ENCODE measurements at places on chromosomes 16 and 17.
A peak's percentile ranks its signal among the peaks of the same experiment; 100 is the strongest.

DNA sequence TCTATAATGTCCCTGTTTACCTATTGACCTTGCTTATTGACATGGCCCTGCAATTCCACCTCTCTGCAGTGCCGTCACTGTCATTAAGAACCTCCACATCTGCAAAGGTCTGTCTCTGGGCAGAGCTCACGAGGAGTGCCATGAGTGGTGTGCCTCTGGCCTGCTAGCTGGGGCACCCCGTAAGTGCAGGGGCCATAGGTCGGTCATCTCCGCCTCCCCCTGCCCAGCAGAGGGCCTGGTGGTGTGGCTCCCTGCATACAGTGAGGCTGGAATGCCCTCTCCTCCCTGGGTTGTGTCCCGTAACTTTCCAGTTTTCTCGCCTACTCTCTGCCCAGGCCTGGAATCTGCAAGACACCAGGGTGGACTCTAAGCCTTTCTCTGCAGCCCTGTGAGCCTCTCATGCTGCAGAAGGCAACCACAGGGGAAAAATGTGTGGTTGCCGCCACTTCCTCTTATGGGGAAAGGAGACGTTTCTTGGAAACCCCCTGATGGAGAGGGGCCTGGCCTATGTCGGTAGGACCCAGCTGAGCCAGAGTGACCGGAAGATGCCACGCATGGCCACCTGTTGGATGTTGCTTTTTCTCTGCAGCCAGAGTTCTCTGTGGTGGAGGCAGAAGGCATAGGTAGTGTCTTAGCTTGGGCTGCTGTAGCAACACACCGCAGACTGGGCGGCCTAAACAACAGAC, 2.7 kb upstream of the SNX20 start:
- DNase-seq, result no peak

DNA sequence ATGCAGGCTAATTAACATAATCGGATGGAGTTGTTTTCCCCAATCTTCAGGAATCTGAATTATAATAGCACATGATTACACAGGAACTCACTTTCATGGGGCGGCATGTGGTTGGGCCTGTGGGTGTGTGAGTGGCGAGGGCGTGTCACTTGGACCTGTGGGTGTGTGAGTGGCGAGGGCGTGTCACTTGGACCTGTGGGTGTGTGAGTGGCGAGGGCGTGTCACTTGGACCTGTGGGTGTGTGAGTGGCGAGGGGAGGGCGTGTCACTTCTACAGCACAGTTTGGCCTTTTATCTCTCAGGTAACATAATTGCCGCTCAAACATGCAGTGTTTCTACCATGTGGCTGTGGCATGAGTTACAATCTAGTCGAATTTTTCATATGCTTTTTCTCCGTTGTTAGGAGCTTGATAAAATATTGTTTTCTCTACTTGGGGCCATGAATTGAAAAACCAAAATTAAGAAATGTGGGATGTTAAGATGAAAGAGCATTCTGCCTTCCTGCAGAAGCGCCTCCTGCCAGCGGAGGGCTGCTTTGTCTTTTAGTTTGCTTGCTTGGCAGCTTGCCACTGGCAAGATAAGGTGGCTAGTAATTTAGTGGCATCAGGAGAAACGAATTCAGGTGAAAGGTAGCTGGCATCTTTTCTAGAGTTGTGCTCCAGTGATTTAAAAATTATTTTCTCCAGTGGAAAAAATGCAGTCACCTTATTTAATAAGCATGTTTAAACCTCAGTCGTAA, 36.2 kb downstream of the USP10 start:
- DNase-seq, result no peak

- DNase-seq, result no peak
Measured at GRCh38 chr16:81582655-81583441, 138.2 kb downstream of the CMIP start.

DNA sequence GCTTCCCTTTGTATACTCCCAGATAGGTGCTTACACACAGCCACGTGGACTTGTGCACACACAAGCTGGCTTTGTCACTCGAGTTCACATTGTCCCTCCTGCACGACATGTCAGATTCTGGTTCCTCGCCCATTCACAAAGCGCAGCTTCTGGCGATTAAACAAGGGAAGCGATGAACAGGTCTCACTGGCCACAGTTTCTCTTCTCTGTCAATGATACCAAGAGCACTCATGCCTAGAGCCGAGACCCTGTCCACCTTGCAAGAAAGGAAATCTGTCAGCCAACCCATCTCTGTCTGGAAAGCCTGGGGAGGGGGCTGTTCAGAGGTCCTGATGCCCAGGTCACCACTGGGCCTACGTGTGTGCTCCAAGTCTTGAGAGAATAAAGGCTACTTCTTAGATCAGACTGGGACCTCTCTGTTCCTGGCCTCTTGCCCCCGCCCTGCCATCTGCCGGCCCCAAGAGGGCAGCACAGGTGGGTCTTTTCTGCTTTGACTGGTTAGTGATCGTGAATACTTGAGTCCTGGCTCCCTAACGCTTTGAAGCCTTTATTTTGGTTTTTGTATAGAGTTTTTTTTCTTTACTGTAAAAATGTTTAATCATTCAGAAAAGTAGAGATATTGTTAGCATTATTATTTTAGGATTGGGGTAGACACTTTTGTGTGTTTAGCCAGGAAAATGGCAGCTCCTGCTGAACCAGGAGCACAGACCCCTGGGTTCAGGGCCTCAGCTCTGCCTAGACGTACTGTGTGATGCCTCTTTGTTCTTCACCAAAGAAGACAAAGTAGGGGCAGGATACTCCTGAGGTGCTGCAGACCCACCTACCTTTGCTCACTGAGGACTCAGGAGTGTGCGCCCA, 104.7 kb downstream of the MRM1 start:
- peak; percentile 70 for DNase-seq

DNA sequence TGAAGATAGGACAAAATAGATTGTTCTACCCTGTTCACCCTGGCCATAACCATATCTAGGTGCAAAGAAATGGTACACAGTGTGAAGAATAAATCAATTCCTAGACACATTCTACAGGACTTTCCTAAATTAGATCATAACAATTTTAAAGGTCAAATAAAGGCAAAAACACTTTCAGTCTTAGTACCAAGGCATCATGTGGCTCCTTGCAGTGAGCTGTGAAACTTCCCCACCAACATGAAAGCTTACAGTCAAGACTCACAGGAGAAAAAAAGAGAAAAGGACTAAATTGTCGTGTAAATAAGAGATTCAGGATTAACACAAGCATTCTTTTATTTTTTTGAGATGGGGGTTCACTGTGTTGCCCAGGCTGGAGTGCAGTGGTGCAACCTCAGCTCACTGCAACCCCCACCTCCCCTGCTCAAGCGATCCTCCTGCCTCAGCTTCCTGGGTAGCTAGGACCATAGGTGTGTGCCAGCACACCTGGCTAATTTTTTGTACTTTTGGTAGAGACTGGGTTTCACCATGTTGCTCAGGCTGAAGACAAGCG, 14.2 kb downstream of the NSMCE1 start:
- no peak for DNase-seq

DNA sequence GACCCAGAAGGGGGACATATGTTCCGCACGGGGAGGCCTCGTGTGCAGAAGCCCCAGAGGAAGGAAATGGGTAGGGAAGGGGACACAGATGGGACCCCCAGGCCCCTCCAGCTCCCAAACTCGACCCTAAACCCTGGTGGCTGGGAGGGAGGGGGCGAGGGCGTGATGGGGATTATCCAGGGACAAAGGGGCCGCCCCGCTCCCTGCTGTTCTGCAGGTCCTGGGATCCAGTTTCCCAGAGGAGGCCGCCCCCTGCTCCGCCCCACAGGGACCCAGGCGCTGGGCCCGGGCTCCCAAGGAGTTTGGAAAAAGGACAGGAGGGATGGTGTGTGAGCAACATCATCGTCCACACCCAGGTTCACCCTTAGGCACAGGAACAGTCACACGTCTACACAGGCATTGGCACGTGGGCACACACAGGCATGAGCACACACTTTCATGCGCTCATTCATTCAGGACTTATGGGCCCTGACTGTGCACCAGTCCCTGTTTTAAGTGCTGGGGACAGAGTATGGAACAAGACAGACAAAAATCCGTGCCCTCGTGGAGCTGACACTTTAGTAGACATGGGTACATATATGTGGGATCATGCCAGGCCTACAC, 12.8 kb upstream of the FBXL19 start:
- no peak for DNase-seq
